ENCODE measurements at places on chromosomes 11 and 22.
A peak's percentile ranks its signal among the peaks of the same experiment; 100 is the strongest.

DNA sequence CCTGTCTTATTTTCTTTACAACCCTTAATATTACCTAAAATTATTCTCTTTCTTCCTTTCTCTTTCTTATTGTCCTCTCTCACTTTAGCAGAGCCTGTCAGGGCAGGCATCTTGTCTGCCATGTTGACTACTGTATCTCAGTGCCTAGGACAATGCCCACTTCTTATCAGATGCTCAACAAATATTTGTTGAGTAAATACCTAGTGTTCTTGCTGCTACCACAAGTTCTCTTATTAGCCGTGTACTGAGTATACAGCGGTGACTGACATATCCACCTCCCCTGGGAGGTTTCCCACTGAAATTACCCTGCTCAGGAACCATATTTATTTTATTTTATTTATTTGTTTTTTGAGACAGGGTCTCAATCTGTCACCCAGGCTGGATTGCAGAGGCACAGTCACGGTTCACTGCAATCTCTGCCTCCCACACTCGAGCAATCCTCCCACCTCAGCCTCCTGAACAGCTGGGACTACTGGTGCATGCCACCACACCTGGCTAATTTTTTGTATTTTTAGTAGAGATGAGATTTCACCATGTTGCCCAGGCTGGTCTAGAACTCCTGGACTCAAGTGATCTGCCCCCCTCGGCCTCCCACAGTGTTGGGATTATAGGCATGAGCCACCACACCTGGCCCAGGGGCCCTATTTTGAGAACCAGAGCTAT, 6.7 kb downstream of the HPX start:
- H3K4me1 ChIP-seq, result peaks cover 17% of the 10 kb centered on the region
- H3K4me3 ChIP-seq, result no peak overlapping the region
- DNase-seq, result no peak
- H3K27me3 ChIP-seq, result no peaks in the 10 kb centered on the region

GRCh38 chr11:33652431-33652830, 48.2 kb downstream of the C11orf91 start:
- no peaks in the 10 kb centered on the region for H3K27me3 ChIP-seq
- no peaks in the 10 kb centered on the region for H3K36me3 ChIP-seq
- no peak overlapping the region for H3K4me3 ChIP-seq
- H3K4me1 ChIP-seq, result no peaks in the 10 kb centered on the region
- no peak overlapping the region for H3K27ac ChIP-seq
- no peak for DNase-seq

- no peak overlapping the region for H3K27ac ChIP-seq
- no peak overlapping the region for H3K4me3 ChIP-seq
- H3K4me1 ChIP-seq, result no peaks in the 10 kb centered on the region
- no peaks in the 10 kb centered on the region for H3K27me3 ChIP-seq
- no peak for DNase-seq
- no peaks in the 10 kb centered on the region for H3K36me3 ChIP-seq
Observed at GRCh38 chr11:106063009-106063408, 14.1 kb downstream of the KBTBD3 start.

- peak overlapping the region; percentile 89 for H3K27ac ChIP-seq
- H3K36me3 ChIP-seq, result no peaks in the 10 kb centered on the region
- no peak for DNase-seq
- H3K4me1 ChIP-seq, result peaks cover 37% of the 10 kb centered on the region
- H3K27me3 ChIP-seq, result no peaks in the 10 kb centered on the region
Observed at GRCh38 chr22:39152024-39152510, 413 bp downstream of the CBX7 start.

- no peak for DNase-seq
- no peak overlapping the region for H3K4me3 ChIP-seq
- H3K4me1 ChIP-seq, result no peaks in the 10 kb centered on the region
- H3K36me3 ChIP-seq, result no peaks in the 10 kb centered on the region
Observed at GRCh38 chr11:126512741-126513715, 157.5 kb downstream of the ST3GAL4 start.

GRCh38 chr11:76067099-76067498, 139.2 kb downstream of the WNT11 start:
- no peaks in the 10 kb centered on the region for H3K27me3 ChIP-seq
- H3K27ac ChIP-seq, result no peak overlapping the region
- no peak overlapping the region for H3K4me3 ChIP-seq
